ENCODE measurements at places on chromosomes 4 and X.

GRCh38 chr4:124111922-124112321, 600.6 kb downstream of the ANKRD50 start:
- DNase-seq: peak; percentile 45

DNA sequence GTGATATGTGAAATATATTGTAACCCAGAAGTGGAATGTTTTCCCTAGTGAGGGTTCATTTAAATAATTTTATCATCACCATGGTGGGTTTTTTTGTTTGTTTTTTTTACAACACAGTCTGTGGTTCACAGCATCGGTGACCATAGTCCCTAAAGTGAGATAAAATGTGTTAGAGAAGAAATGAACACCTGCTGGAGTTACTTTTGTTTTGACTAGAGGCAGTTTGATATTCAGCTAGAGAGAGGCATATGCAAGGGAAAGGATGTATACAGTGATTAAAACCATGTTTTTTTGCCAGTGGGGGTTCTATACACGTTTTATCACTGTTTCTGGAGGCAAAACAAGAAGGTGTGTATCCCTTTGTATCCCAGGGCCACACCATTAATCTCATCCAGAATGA, 541.5 kb downstream of the PCDH7 start:
- no peak for DNase-seq

DNA sequence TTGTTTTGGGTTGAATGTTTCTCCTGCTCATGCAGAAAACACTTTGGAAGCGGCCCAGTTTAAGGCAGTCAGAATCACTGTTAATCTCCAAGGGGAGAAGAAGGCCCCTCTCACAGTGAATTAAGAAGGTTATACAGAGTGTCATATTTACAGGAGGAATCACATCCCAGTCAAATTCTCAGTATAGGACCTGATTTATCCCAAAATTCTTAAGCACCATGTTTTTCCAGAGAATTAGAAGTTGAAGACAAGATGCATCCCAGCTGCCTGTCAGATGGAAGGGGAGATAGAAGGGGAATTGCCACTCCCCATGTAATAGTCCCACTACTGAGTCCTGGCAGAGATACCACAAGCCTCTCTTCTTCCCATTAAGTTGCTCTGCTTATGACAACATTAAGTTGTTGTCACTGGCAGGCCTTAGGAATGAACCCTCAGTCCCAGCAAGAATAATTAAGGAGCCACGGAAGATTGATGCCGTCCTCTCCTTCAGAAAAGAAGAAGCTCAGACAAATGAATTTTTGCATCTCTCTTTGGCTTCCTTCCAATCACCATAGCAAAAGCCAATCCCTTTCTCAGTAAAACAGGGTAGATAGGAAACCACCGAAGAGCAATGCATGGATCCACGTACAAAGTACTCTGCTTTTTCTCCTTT, 138.4 kb downstream of the LDB2 start:
- DNase-seq: no peak

DNA sequence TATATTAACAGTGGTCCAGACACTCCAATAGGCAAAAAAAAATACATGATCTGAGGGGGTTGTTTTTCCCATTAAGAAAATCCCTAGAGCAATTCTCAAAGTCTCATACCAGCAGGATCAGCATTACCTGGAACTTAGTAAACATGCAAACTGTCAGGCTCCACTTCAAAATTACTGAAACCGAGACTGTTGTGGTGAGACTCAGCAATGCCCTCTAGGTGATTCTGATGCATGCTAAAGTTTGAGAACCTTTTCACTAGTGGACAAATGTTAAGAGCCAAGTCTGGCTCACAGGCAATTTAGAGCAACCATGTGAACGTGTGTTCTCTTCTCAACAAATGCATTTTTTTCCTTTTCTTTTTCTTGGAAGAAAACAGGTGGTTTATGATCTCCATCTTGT, 30.2 kb downstream of the NEK1 start:
- DNase-seq: no peak

DNA sequence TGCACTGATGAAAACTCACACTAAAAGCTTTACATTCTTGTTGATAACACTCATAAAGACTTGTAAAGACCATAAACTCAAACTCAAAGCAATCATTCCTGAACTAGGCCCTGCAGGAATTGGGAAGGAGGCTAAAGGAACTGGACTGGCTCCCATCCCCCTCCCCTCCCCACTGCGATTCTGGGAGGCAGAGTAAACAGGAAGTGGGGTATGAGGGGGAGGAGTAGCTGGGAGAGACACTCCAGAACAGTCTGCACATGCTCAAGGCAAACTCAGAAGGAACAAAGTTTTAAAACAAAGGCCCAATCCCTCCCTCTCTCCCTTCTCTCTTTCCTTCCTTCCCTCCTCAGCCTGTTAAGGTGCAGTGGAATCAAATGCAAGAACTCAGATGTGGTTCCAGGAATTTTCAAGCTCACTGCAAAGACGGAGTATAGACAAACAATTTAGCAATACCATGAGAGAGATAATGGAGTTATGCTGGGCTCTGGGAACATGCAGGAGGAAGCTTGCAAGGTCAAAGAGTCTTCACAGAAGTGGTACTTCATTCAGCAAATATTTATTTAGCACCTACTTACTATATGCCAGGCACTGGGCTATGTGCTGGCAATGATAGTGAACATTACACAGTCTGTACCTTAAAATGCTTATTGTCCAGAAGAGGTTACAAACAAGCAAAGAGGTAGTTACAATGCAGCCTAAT, 15.9 kb downstream of the MID1IP1 start:
- DNase-seq: no peak

- no peak for DNase-seq
These were observed 207.1 kb upstream of the PCDH18 start for GRCh38 chr4:137739391-137739790.

DNA sequence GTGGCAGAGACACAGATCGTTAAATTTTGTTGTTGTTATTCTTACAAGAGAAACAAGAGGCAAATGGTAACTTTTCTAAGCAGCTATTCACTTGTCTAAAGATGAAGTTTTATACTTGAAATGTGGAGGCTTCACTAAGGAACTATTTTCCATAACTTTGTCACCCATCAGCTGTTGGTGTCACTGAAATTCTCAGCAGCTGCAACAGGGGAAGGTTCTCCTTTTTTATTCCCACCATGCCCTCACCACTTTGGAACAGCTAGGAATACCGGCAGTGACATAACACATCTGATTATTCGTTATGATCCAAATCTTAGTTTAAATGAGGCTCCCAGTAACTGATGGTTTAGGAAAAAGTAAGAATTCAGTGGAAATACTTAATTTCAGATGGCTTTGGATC, 147.0 kb upstream of the LEF1 start:
- no peak for DNase-seq

DNA sequence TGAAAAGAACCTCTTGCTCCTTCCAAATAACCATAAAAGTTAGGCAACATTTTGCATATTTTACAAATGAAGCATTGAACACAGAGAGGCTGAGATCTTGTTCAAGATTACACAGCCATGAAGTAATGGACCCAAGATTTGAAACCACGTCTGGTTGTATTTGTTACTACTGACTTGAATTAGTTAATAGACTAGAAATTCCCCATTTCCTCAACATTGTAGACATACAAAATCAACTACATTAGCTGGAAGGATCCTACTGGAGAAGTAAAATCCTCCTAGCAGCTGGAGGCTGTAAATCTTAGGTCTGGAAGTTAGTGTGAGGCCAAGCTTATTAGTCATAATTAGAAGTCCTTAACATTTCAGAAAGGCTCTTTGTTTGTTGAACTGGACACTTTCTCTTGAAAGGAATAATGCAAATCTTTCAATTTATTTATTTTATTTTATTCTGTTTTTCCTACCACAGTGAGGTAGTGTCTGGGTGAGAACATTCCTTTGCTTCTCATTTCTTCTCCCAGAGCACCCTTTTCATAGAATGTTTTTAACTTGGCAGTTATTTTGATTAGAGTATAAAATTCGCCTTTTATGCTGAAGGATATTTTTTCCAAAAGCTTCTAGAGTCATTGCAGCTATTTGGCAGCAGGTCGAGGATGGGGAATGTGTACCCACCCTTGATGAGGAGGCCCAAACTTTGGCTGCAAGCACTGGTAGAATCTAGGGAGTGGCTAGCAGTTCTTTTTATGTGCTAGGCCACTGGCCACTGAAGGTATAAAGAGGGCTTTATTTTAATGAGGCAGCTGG, 62.0 kb upstream of the CLNK start:
- DNase-seq: no peak

- no peak for DNase-seq
These were observed 9.5 kb upstream of the PDLIM5 start for GRCh38 chr4:94442251-94442650.

GRCh38 chrX:42934020-42934726, 156.2 kb upstream of the PPP1R2C start:
- DNase-seq: no peak

- DNase-seq: no peak
These were observed 259.6 kb downstream of the ASMT start for GRCh38 chrX:1874416-1874815.

DNA sequence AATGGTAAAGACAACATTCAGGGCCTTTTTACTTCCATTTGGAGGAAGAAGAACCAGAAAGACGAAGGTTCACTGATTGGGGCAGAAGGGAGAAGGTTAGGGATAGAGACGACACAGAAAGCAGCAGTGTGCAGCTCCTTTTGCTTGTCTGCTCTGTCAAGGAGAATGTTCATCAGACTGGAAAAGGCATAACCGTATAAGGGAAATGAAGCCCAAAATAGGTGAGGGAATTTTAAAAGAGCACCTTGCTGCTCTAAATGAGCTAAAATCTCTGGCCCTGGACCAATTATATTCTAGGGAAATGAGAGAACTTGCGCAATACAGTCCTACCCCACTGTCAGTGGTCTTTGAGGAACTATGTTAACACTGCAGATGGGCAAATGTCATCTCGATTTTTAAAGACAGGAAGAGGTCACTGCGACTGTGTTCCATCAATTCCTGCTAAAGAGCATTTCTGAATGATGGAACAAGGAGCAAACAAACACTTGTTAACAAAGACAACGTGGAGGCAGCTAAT, 909.8 kb upstream of the FTHL17 start:
- DNase-seq: no peak

DNA sequence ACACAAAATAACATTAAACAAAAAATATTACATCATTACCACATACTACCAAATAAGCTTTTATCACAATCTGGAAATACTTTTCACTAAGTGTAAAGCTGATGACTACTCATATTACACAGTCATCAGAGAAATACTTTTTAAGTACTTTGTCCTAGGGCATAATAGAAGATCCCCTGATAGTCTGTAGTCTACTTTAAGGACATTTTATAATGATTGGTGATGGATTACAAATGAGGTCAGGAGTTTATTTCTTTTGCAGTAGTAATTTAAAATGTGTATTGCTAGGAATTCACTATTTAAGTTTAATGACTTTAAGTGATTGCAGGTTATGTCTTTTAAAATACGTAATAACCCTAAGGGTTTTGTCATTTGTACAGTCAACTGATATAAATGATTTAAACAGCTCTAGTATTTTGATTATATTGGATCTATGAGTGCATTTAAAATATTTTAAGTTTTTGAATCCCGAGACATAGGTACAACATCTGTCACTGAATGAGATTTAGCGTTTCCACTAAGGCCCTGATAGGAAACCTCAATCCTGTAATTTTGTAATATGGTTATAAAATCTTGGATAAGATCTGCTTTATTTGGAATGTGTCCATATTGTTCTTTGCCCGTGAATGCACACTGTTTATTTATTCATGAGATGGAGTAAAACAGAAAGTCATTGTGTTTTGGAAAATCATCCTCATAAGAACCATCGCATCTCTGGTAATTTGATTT, 189.5 kb downstream of the ARAP2 start:
- no peak for DNase-seq

GRCh38 chr4:31234494-31234893, 514.3 kb downstream of the PCDH7 start:
- DNase-seq: no peak

DNA sequence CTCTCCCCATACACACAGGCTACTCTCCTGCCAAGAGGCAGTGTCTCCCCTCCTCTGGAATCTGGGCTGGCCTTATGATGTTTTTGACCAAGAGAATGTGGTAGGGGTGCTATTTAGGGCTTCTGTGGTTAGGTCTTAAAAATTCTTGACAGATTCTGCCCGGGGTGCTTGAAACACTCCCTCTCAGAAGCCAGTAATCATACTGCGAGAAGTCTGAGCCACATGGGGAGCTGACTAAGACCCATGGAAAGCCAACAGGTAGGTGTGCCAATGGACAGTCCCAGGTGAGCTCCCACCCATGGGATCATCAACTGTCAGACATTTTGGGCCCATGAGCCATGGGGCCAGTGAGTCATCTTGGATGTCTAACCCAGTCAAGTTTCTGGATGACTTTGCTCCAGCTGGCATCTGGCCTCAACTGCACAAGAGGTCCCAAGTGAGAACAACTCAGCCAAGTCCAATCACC, 315.7 kb downstream of the FBXW7 start:
- no peak for DNase-seq

DNA sequence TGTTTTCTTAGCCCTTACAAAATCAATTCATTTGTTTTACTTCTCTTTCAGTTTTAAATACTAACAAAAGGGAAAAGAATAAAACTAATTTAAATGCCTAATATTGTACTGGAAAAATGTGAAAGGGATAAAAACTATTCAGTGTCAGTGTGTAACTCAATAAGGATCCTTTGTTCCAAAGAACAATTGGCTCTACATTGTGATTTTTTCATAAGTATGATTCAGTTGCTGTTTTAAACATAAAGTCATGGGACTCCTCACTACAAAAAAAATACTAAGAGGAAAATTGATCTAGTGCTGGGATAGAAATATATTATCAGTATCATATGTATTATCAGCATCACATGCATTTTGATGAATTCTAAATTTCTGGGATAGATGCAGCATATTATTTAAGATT, 199.4 kb upstream of the TRAM1L1 start:
- DNase-seq: no peak

- DNase-seq: no peak
These were observed 94.9 kb downstream of the WFS1 start for GRCh38 chr4:6364581-6364980.

DNA sequence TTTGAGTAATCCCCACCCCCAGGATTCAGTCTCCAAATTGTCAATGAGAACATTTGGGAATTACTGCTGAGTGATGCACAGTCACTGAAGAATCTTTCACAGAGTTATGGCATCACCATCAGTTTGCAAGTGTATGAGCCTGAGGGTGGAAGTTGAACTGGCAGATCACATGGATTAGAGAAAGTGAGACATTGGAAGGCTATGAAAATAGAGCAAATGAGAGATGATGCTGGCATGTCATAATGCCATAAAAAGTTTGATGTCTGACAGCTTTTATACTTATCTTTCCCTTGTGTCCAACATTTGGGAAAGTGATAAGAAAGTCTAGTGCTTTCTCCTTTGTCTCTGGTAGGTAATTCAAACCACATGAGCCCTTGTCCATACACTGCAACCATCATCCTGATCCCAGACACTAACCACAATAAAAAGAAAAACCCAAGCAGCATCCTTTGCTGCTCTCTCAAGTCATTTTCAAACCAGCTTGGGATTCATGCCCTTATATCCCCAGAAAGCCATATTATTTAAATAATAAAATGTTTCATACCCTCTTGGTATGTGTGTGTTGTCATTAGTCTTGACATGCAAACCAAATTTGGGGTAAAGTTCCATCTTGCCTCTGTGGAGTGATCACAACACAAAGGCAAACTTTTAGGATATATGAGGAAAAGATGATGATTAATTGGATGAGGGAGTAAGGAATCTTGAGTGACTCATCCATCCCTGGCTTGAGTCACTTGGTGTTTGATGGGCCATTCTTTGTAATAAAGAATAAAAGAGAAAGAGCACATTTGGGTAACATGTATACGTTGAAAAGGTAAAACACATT, 438.9 kb downstream of the GRXCR1 start:
- DNase-seq: no peak

GRCh38 chrX:150697641-150698040, 4.4 kb downstream of the MTMR1 start:
- DNase-seq: no peak

All from brain pericyte (primary cell).